ENCODE measurements at places on chromosomes 2 and 18.
A peak's percentile ranks its signal among the peaks of the same experiment; 100 is the strongest.

DNA sequence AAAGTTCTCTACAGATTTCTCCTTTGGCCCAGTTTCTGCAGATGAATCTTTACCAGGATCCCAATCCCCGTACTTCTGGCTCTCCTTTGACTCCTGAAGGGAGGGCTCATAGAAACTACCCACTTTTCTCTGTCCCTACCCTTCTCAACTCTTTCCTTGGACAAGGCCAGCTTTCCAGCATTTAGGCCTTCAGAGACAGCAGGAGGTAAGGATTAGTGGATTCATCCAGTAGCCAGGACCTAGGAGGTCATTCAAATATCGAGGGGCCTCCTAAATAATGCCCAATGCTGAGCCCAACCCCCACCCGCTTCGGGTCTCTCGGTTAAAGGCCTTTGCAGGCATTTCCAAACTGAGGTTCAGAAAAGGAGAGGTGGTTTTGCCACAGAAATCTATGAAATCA is 4.8 kb upstream of the ZNF532 start:
- DNase-seq: no peak

DNA sequence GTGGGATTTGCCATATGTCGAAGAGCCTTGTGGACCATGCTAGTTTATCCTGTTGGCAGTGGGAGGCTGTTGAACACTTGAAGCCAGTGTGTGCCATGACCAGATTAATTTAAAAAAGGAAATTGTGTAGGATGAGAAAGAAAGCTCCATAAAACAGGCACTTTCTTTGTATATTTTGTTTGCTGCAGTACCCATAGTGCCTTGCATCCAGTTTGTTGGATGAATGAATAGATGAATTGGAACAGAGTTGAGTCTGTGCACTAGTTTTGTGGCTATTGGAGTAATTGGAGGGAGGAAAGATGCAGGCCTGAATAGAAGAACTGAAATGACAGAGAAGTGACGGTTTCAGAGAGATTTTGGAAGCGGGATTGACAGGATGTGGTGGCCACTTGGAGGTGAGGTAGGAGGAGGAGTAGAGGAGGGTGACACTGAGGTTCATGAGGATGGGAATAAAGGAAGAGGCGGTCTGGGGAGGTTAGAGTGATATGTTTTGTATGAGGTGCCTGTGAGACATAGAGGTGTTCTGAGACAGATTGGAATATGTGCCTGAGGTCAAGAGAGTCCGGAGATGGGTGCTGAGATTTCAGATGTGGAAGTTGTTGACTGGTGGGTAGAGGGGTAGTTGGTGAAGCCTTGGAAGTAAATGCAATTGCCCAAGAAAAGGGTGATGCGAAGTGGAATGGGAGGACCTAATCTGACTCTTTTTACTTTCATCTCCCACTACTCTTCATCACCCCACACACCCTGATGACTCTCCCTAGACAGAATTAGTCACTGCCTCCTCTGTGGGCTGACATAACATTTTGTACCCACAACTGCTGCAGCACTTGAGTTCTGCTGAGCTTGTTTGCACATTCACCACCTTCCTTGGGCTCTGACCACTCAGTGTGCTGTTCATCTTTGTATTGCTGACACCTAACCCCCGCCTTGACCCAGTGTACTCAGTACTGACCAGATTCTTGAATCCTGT is 5.1 kb downstream of the DGUOK start:
- DNase-seq: no peak

DNA sequence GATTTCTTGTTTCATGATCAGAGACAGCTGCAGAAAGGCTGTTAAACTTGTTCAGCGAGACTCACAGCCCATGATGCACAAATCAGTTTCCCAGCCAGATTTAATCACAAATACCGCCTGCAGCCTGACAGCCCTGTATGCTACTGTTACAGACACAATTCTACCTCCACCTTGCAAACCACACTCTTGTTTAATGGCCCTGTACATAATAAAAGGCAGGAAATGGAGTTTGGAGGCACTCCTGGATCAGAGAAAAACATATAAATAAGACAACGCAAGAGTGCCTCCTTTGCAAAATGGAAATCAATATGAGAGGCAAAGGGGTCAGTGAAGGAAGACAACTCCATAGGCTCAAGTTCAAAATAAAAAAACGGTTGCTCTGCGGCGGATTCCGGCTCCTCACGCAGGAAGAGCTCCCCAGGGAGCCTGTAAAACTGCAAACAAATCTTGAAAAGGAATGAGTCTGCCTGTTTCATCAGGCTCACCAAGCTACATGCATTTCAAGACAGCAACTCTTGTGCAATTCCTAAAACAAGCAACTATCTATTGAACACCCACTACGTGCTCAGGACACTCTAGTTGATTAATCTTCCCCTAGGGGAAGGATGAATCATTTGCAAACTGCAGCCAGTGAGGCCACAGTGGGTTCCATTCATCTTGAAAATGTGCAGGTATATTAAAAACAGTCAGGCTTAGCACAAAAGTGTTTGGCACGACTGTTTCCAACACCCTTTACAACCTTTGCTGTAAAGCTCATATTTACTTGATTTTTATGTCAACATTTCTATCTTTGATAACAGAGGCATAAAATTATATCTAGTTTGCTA is 37.5 kb downstream of the TBC1D8 start:
- peak; percentile 44 for DNase-seq

- DNase-seq: no peak
Measured at GRCh38 chr2:241985986-241986329, 116.4 kb downstream of the RTP5 start.

DNA sequence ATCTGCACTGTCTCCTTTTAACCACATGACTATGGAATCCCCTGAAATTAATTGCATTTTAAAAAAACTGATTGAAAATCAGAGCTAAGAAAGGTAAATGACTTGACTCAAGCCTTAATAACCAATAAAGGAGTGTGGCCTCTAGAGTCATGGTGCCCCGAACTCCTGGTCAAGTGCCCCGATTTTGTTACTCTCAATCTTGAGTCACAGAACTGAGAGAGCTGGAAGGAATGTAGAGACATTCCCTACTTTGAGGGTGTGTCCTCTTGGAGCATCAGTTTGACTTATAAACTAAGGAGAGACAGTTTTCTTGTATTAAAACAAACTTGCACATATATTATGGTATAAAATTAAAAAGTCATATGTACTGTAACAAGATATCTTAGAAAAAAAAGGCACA is 2.4 kb downstream of the WDR43 start:
- DNase-seq: no peak

DNA sequence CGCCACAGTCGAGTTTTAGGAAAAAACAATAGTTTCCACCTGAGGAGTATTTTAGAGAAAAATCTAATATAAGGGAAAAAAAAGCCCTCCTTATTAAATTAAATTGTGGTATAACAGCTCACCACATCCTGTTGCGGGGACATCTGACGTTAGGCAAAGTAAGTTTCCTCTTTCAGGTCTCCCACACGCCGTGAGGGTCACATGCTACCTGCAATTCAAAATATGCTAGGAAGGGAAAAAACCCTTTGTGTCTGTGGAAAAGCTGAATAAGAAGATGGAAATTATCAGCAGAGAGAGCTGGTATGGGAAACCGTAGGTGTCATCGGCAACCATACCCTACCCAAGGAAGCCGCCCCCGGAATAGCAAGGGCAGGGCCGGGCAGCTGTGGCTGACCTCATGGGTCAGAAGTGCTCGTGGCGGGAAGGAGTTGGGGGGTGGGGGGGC is 128.0 kb downstream of the NFATC1 start:
- no peak for DNase-seq

DNA sequence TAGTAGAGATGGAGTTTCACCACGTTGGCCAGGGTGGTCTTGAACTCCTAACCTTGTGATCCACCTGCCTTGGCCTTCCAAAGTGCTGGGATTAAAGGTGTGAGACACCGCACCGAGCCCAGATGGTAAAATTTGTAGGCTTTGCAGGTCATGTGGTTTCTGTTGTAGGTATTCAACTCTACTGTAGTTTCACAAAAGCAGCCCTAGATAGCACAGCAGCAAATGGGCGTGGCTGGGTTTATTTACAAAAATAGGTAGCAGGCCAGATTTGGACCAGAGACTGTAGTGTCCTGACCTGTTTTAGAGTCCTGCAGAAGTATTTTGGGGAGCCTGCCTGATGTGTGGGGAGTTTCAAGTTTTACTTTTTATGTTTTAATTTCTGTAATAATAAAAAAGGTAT is 84.1 kb upstream of the RASGRP3 start:
- no peak for DNase-seq

GRCh38 chr2:153873052-153874048 is 1.6 kb downstream of the GALNT13 start:
- no peak for DNase-seq

DNA sequence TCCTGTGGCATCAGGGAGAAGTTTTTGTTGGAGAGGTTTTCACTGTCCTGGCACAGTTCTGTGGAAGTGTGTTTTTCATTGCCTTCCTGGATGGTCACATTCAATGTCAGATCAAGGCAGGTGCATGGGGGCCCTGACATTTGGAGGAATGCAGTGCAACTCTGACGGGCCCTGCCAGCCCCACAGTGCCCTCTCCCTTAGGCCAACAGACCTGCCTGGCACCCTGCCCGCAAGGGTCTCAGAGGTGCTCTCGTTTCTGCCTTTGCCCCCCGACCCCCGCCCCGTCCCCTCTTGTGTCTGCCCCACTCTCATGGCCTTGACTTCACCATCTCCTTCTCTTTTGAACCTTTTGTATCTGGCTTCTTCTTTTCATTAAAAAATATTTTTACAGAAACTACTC is 257.2 kb upstream of the HDAC4 start:
- DNase-seq: no peak

DNA sequence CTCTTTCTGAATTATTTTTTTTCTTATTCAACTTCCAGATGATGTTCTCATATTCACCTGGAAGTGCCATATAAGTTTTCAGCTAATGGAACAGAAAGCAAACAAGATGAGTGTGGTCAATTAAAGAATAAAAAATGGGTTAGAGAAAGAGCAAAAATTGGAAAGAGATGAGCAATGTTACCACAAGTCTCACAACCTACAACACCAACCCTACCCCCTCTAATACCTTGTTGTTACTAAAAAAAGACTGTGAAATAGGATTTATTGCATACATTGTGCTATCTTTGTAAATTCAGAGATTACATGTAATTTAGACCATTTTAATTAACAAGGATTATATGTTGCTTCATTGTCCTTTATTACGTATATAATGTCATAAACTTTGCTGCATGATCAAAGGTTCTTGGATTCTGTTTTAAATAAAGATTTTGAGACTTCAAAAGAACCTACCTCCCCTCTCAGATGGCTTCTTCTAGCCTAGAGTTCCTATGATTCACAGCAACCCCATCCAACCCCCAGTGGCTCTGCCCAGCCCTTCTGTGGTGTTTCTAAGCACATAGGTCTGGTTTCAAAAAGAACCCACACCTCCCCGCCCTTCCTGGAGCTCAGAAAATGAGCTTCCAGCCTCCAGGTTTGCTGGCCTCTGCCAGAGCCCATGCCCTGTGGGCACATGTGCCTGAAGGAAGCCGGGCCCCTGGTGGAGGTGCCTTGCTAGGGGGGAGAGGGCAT is 24.7 kb downstream of the LGALSL start:
- DNase-seq: no peak

GRCh38 chr2:186309901-186310300 is 176.2 kb upstream of the ZC3H15 start:
- no peak for DNase-seq

DNA sequence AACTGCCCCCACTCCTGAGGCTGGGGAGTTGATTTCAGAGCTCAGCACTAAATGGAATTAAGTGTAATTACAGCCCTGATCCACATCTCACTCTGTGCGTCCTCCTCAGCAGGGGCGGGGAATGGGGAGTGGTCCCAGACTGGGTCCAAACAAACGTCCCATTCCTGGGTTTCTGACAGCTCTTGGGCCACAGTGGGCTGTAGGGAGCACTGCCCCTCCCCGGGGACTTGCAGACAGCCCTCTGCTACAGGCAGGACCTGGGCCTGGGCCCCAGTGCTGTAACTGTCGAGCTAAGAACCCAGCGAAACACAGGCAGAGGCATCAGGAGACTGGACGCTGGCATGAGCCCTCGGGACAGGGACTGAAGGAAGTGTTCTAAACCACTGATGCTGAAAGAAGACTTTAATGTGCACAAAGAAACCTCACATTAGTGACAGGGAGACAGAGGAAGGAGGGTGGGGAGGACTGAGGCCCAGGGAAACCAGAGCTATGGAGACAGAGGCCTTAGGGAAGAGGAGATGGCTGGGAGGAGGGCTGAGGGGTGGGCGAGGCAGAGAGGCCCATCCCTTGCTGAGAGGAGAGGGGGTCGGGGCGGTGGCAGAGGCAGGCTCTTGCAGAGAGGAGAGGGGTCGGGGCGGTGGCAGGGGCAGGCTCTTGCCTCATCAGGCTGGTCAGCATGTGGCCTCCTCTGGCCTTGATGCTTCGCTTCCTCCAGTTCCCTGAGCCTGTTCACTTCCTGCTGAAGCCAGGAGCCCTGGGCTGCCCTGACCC is 5.8 kb upstream of the SEMA4C start:
- no peak for DNase-seq

DNA sequence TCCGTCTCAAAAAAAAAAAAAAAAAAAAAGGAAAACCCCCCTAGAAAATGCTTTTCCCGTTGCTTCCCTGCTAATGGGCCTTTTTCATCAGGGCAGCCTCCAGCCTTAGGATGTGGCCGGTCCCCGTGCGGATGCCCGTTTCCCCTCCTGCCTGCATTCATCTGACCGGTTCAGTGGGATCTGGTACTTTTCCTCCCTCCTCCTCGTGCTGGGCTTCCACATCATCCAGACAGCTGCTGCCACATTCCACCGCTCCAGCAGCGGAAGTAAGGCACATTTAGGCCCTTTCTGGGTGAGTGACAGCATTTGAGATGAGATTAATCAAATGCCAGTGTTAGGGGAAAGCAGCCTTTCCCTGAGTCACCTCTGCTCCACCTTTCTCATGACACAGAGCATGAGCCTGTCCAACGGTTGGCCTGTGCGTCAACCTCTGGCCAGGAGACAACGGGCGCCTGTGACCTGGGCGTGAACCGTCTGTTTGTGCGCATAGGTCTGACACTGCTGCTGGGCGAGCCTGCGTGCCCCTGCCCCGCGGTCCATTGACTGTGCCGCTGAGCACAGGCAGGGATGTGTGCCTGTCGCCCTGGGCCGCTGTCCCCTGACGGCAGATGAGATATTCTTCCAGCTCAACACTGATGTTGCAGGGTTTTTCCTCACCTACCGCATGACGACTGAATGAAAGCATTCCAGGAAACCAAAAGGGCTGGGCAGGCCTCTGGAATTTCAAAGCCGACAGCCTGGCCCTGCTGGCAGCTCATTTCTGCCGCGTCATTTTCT is 174.0 kb downstream of the TGIF1 start:
- peak; percentile 92 for DNase-seq

GRCh38 chr2:54642677-54643430 is 80.6 kb upstream of the EML6 start:
- DNase-seq: no peak

GRCh38 chr2:120503793-120504571 is 158.0 kb downstream of the INHBB start:
- no peak for DNase-seq

Measured in fibroblast of skin of left biceps (primary cell).